ENCODE measurements at places on chromosomes 5 and 9.

DNA sequence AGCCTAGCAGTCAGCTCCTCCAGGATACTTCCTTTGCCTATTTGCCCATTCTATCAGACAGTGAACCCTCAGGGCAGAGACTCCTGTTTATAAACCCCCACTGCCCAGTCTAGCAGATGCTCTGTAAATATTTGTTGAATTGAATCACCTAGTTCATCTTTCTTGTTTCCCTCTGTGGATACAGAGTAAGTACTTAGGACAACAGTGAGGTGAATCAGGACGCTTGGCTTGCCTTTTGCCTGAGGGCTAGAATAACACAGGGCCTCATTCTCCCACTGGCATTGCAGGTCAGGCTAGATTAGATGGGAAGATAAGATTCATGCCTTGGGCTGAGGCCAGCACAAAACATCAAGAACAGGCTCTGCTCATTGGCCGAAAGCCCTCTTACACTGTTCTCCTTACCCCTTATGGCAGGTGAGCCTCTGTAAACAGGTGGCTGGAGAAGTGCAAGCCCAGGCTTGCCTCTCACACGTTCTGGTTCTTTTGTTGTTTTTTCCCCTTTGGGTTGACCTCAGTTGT lies 22.2 kb downstream of the TNFSF8 start:
- DNase-seq = peak; percentile 79

DNA sequence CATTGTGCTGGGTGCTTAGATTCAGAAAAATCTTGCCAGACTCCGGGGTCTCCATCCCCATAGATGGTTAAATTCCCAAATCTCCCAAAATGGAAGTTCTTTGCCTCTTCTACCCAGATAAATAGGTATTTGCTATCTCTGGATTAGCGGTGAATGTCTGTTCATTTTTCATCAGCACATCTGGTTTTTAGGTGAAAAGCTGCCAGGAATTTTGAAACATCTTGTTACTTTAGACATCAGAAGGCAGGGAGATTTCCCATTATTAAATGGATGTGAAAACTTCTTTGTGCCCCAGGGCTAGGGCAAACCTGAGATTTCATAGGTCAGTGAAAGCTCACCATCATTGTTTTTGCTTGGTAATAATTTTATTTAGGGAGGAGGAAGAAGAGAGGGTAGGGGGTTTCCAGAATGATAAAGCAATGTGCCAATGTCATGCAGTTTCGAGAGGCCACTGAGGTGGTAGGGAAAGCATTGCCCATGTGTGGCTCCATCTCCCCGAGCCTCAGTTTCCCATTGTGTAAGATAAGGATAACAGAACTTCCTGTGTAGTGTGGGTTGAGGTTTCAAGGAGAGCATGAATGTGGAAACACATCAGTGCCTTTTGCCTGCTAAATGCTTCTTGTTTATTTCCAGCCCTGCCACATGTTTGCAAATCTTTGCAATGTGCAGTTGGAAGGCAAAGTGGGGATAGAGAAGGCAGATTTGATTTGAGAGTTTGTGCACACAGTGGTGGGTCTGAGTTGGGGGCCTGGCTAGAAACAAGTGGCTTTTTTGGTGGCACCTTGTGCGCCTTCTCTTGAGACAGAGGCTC lies 147.2 kb upstream of the KLF4 start:
- peak; percentile 58 for DNase-seq

- DNase-seq = no peak
These were observed 403.5 kb downstream of the TAF11L14 start for GRCh38 chr5:18037718-18038117.

- no peak for DNase-seq
These were observed 321.1 kb downstream of the ARRDC3 start for GRCh38 chr5:91061946-91062562.

DNA sequence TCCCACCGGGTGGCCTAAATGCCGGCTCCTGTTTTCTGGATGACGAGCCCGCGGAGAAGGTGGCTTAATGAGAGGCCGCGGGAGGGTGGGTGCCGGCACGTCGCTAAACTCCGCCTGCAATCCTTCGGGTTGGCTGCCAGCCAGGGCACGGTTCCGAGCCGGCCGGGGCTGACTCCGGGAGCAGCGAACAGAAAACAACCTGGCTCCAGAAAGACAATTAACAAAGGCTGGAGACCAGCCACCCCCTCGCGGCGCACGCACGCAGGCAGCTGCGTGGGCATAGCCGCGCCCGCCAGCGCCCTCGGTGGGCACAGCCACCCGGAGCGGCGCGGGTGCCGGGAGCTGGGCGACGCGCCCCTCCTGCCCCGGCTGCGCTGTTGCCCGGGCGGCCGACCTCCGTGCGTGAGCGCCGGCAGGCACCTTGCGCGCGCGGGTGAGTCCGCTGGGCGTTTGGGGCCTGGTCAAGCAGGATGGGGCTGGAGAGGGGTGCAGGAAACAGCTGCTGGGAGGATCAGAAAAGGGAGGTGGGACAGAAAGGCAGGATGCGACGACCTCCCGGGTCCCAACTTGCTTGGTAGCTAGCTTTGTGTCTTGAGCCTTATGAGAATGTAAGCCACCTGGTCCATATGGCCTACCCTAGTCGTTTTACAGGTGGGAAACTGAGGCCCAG lies at the start of gene ARHGEF37:
TSS of gene ARHGEF37 (plus strand) at position 307 of the 670 bp plus-strand sequence. CDS start 16,272 bp downstream, outside the sequence.
- DNase-seq = peak; percentile 74

DNA sequence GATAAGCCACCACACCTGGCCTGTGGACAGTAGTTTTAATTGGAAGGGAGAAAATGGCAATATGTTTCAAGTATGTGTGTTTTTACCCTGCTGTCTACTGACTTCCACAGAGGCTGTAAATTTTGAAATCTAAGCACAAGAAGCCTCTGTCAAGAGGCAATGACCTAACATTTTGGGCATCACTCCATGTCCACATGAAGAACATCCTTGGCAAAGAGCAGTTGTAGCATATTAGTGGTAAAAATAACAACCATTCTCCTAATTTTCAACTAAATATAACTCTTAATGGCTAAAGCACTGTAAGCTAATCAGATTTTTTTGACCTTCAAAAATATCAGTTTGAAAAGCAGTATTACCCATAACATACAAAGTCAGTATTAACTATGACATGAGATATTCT lies 100.3 kb upstream of the APC start:
- peak; percentile 4 for DNase-seq

- peak; percentile 60 for DNase-seq
These were observed 82.2 kb downstream of the PRELID2 start for GRCh38 chr5:145752947-145753346.

GRCh38 chr9:121853617-121854395 lies 202.4 kb downstream of the DAB2IP start:
- DNase-seq = no peak

DNA sequence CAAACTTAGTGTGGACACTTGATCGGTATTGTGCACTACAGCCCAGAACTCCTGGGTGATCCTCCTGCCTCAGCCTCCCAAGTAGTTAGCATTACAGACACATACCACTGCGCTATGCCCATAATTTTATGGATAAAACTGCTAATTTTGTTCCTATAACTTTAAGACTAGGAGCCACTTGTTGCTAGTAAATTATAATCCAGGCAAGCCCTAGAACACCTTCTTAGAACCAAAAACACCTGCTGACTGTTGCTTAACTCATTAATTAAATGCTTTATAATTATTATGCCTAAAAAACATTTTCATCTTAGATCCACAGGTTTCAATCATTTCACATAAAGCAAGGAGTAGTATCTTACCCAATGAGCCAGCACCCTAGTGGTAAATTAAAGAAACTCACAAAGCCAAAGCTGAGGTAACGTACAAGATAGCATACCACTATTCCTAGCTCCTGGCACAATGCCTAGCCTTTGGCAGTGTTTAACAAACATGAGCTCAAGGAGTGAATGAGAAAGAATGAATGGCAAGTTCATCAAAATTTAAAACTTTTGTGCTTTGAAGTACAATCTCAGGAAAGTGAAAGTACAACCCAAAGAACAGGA lies 5.4 kb downstream of the MRPS27 start:
- peak; percentile 46 for DNase-seq

- peak; percentile 94 for DNase-seq
These were observed 206.9 kb downstream of the CRB2 start for GRCh38 chr9:123562844-123563346.

DNA sequence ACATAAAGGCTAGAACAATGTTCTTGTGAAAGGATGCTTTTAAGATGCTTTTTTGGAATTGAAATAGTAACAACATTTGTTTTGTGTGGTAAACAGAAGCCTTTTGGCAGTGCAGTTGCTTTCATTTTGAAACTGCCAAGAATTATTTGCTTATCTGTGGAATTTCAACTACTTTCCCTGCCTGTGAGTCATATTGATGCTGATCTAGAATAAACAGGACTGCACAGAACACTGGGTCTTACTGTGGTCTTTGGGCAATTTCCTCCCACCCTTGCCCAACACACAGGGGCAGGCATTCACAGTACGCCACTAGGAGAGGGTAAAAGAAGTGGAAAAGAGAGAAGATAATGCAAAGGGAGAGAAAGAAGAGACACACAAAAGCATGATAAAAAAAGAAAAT lies 483.7 kb downstream of the ELAVL2 start:
- DNase-seq = peak; percentile 34

DNA sequence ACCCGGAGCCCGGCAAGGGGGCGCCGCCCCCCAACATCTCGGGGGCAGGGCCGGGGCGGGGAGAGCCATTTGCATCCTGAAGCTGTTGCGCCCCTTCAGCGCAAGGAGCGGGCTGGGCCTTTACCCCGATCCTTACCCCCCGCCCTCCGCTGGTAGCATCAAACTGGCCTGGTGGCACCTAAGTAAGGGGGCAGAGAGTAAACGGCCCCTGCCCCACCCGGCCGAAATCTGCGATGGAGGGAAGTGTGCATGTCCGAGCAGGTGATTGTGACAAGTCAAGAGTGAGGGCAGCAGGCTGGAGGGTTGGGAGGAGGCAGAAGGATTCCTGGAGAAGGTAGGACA lies 101.2 kb downstream of the ESM1 start:
- no peak for DNase-seq

DNA sequence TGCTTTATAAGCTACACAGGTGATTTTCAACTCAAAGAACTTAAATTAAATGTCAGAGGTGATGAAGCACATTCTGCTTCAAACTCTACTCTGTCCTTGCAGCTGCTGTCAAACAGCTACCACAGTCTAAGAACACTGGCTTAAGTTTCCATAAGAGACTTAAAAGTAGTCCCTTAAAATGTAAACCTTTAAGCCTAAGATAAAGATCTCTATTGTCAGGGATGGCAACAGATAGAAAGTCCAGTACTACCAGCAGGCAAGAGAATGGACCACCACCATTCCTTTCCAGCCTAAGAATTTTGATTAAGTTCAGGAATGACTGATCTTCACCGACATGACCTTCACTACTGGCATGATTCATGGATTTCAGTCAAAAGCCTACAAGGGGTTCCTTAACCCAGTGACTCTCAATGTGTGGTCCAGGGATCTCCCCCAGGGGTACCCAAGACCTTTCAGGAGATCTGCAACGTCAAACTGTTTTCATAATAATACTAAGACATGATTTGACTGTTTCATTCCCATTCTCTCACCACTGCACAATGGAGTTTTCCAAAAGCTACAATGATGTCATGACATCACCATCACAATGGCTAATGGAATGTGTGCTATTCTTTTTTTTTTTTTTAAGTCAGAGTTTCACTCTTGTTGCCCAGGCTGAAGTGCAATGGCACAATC lies 41.1 kb upstream of the PLPP6 start:
- DNase-seq = peak; percentile 66

DNA sequence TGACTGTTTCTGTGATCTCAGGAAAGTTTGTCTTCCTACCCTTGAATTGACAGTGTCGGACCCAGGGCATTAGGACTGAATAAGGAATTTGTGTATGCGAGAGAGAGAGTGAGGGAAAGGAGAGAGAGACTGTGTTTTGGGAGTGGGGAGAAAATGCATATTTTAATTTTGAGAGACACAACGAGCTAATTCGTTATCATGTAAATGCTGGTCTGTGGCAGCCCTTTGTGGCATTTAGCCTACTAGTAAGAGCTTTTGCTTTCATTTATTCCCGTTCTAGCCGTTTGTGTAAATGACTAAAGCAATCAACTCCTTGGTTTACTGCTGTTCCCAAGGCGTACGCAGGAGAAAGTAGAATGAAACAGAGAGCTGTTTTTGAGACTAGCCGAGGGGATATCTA lies 79.8 kb upstream of the MAMDC2 start:
- peak; percentile 42 for DNase-seq

DNA sequence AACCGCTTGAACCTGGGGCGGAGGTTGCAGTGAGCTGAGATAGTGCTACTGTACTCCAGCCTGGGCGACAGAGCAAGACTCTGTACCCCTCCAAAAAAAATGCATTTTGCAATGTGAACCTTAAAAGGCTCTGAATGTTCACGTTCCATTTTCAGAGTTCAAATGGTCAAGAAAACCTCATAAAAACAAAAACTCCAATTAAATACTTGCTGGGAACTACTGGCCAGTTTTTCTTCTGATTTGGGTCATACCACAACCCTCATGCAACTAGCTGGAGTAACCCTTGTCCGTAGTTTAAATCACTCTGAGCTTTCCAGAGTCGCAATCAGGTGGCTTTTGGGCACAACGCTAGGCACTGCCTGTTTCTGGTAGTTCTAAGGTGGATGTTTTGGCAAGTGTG lies 2.3 kb upstream of the OTULINL start:
- DNase-seq = no peak

- peak; percentile 18 for DNase-seq
These were observed 106.6 kb downstream of the PLCXD3 start for GRCh38 chr5:41403846-41404245.

GRCh38 chr9:128635266-128636023 lies 21.2 kb downstream of the DYNC2I2 start:
- peak; percentile 99 for DNase-seq

- DNase-seq = no peak
These were observed 480.3 kb upstream of the ADAMTS16 start for GRCh38 chr5:4659851-4660250.

GRCh38 chr9:27340285-27340674 lies 43.3 kb upstream of the EQTN start:
- DNase-seq = no peak

GRCh38 chr9:92911511-92912475 lies 34.0 kb upstream of the ZNF484 start:
- DNase-seq = no peak

GRCh38 chr5:55231029-55231918 lies 2.1 kb downstream of the CCNO start:
- peak; percentile 51 for DNase-seq

DNA sequence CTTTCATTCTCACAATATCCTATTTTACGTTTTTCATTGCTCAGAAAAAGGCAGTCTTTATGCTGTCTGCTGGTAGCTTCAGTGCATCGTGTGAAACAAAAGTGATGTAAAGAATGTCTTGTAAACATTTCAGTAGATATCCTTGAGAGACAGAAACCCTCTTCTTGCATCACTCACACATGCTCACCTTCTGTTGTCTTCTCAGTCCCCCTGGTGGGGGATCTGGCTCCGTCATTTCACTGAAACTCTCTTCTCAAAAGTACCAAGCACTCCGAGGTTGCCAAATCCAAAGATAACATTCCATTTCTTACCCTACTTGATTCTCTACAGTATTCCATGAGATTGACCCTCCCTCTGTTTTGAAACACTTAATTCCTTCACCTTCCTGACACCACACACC lies 46.1 kb upstream of the PCA3 start:
- DNase-seq = no peak
